ENCODE measurements at places on chromosomes 3 and 15. TPM values are rescaled to one million over a fixed set of nuclear protein-coding genes. Genes with fewer than 3 reads are reported as not detected.
A peak's percentile ranks its signal among the peaks of the same experiment; 100 is the strongest.

DNA sequence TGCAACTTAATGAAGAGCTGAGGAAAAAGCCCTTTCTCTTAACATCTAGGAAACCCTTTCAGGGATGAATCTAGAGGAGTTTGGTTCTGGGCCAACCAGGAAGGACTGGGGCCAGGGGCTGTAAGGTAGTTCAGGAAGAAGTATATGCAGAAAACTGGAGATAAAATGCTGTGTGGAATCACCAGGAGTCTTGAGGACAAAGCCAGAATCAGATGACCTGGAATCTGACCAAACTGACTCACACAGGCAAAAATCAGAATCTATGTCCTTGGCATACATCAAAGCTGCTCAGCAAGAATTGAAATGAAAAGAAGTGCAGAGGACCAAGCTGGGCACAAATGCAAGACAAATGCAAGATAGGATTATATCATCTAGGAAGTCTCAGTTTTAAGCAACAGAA lies 59.4 kb upstream of the ATP2C1 start:
- no peak for DNase-seq

The FEZF2 gene
- total RNA-seq, result not detected

DNA sequence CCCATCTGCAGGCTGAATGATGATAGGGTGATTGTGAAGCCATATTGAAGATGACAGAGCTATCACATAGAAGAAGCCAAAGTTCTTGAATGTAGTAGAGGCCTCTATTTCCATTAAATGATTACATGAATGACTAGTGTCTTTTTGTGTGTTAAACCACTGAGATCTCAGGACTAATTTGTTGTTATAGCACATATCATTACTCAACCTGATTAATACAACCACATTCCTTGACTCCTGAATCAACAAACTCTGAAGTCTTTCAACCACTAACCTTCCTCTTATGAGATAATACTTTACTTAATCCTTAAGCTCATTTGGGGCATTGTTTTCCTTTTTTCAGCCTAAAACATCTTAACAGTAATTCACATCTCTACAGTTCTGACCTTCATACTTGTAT lies 564.5 kb upstream of the ADAMTS9 start:
- DNase-seq, result no peak

GRCh38 chr15:63035977-63036376 lies 6.6 kb upstream of the TPM1 start:
- no peak for DNase-seq

DNA sequence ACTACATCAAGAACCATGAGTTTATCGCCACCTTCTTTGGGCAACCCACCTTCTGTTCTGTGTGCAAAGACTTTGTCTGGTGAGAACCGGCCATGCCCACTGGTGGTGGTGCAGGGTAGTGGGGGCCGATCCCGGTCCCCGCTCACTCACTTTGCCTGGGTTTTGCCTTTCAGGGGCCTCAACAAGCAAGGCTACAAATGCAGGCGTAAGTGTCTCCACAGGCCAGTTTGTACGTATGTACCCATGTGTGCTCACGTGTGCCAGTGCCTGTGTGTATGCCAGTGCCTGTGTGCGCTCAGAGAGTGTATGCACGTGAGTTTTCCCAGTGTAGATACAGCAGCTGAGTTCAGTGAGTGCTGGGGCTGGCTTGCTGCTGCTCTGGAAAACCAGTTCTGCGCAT lies 20.5 kb downstream of the PRKCD start:
- DNase-seq, result no peak

GRCh38 chr3:135216659-135217058 lies 421.6 kb downstream of the EPHB1 start:
- no peak for DNase-seq

DNA sequence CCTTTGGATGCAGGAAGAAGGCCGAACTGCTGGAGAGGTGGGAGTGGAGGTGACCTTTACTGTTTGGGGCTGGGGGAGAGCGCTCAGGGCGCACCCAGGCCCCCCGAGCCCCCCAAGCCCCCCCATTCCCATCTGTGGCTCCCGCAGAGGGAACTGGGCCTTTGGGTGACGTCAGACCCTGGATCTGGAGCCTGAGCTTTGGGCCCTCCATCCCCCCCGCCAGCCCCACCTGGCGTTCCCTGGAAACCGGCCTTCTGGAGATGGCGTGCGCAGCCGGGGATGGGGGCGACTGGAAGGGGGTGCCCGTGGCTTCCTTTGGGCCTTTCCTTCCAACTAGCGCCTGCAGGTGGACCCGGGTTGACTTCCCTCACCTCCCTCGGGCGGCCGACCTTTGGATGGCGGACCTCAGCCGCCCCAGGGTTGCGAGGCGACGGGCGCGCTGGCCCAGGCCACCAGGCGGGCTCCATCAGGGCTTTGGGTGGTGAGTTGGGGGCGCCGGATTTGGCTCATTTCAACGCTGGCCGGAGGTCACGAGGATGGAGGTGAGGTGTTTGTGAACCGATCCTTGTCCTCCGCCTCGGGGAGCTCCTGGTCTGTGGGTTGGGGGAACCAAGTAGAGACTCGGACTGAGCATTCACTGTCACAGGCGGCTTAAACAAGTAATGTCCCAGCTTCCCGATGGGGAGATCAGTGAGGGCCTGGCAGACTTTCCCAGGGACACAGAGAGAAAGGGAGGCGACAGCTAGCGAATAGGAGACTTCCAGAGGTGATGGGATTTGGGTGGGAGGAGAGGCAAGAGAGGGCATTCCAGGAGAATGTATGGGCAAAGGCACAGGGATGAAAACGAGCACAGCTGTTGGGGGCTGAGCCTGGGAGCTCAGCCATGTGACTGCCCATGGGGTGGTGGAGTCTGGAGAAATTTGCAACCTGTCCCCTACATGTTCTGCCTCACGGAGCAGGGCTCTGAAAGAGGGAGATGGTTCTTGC lies 709 bp downstream of the SCAMP5 start:
- DNase-seq, result peak; percentile 81

Measured in stomach (tissue), 19 donors.